ENCODE measurements at places on chromosomes 3 and 15. TPM values are rescaled to one million over a fixed set of nuclear protein-coding genes. Genes with fewer than 3 reads are reported as not detected.

DNA sequence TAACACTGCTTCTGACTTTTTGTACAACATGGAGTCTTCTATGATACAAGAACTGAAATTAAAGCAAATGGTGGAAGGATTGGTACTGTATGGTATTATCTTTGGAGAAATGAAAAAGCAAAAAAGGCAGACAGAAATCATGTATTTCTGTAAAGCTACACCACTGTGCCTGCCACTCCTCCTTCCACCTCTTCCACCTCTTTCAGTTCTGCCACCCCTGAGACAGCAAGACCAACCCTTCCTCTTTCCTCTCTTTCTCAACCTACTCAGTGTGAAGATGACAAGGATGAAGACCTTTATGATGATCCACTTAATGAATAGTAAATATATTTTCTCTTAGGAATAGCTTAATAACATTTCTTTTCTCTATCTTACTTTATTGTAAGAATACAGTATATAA lies 57.0 kb downstream of the CD200 start:
- DNase-seq, result no peak

P3H2 gene
- 4.7 TPM for total RNA-seq

CILP gene
- 2.1 TPM for total RNA-seq

DNA sequence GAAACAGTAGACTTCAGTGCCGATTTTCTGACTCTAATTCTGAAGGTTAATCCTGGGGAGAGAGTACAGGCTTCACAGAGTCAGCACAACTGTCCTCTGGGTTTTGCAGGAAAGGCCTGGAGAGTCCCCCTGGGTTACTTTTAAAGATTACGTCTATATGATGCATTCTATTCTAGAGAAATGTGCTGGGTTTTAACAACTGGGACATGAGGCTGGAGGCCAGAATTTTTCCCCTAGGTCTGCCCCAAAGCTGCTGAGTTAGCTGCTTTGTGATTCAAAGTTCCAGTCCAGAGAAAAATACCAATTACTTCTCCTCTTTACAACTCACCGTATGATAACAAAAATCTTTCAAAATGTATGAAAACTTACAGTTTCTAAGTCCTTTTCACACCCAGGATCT lies 240.7 kb upstream of the TPRG1 start:
- DNase-seq, result no peak

DNA sequence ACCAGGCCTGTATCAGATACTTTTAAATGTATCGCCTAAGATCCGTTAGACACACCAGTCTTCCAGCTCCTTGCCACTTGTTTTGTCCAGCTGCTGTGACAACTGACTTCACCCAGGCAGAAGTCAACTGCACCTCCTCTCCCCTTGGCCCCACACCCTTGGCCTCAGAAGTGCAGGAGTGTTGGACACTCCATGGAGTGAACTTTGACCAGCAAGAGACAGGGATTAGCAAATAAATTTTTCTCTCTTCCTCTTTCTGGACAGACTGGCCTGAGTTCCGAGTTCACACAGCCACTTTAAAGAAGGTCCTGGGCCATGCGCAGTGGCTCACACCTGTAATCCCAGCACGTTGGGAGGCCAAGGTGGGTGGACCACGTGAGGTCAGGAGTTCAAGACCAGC lies 2.9 kb upstream of the CLN6 start:
- DNase-seq, result no peak

DNA sequence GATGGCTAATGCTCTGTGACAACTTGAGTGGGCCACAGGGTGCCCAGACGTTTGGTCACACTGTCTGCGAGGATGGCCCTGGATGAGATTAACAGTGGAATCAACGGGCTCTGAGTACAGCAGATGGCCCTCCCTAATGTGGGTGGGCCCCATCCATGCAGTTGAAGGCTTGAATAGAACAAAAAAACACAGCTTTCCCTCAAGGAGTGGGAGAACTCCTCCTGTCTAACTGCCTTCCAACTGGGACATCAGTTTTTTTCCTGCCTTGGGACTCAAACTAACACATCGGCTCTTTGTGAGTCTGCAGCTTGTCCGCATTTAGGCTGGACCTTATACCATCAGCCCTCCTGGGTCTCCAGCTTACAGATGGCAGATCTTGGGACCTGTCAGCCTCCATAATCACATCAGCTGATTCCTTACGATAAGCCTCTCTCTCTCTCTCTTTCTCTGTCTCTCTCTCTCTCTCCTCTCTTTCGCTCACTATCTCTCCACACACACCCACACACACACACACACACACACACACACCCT lies 20.8 kb downstream of the FAM174B start:
- DNase-seq, result no peak

GRCh38 chr3:127085576-127085975 lies 102.7 kb downstream of the PLXNA1 start:
- DNase-seq, result no peak

ZNF620 gene
- 8.6 TPM for total RNA-seq

DNA sequence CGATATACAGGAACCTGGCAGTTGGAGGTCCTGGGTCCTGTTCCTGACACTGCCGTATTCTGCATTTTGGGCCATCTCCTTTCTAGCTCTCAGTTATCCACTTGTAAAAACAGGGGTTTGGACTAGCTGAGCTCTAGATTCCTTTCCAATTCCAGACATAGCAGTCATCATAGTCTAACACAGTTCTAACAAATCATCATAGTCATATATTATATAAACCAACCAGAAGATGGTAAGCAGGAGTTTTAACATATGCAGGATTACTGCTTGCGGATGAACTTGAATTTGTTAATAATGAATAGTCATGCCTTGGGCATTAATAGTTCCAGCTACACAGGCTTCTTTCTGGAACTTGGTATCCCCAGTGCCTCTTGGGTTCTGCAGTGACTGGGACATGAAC lies 26.6 kb downstream of the MASP1 start:
- no peak for DNase-seq
